CD4-positive, alpha-beta T cell treated with Interleukin-21 for 1 hour (primary cell): ENCODE measurements at places on chromosomes 12 and 14.

- DNase-seq = no peak
Measured at GRCh38 chr12:122042910-122043309, 21.2 kb downstream of the BCL7A start.

GRCh38 chr12:2550561-2551411 is 244.0 kb upstream of the FKBP4 start:
- no peak for DNase-seq

DNA sequence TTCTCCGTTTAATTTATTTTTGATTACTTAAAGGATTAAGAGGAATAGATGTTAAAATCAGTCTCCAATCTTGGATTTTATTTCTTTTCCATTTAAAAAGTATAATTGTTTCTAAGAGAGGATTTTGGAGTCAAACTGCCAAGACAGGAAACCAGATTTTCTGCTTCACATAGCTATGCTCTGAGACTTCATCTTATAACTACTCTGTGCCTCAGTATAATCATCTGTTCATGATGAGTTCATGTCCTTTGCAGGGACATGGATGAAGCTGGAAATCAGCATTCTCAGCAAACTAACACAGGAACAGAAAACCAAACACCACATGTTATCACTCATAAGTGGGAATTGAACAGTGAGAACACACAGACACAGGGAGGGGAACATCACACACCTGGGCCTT is 9.0 kb upstream of the TAS2R31 start:
- DNase-seq = no peak

DNA sequence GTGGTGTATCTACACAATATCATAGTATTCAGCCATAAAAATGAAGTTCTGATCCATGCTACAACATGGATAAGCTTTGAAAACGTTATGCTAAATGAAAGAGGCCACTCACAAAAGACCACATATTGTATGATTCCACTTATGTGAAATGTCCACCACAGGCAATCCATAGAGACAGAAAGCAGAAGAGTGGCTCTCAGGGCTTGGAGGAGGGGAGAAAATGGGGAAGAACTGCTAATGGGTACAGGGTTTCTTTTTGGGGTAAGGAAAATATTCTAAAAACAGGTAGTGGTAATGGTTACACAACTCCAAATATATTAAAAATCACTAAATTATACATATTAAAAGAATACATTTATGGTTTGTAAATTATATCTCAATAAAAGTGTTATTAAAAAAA is 16.5 kb downstream of the SCNN1A start:
- no peak for DNase-seq

- no peak for DNase-seq
Measured at GRCh38 chr14:68722968-68723566, 69.8 kb downstream of the ZFP36L1 start.

DNA sequence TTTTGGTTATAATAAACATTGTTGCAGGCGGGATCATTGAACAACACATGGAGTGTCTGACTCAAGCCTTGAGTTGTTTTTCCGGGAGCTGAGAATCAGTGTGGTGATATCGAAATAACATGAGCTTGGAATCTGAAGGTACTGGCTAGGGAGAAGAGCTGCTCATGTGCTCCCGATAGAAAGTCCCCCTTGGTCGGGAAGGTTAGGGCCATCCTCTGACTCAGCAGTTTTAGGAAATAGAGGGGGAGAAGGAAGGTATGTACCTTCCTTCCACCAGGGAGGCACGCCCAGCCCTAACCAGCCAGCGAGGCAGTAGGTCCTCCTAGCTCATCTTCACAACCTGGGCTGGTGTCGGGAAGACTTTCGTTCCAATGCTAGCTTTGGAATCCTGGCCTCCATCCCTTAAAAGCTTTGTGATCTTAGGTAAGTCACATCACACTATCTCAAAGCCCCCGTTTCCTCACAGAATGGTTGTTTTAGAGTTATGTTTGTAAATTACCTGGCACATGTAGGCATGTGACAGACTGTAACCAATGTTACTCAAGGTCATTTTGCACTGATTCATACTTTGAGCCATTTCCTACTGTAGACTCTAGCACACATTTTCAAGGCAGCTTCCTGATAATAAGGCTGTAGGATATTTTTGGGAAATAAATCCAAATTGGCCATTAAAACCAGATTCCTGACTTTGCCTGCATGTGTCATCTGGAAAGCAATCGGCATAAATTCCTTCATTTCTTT is 1.9 kb upstream of the RAB35 start:
- no peak for DNase-seq
